Stimulated activated CD4-positive, alpha-beta T cell treated with anti-CD3 and anti-CD28 coated beads, Interleukin-1b, Interleukin-23, amount 100 ng/mL, for 1 hour (primary cell): ENCODE measurements at places on chromosomes 4 and X.

DNA sequence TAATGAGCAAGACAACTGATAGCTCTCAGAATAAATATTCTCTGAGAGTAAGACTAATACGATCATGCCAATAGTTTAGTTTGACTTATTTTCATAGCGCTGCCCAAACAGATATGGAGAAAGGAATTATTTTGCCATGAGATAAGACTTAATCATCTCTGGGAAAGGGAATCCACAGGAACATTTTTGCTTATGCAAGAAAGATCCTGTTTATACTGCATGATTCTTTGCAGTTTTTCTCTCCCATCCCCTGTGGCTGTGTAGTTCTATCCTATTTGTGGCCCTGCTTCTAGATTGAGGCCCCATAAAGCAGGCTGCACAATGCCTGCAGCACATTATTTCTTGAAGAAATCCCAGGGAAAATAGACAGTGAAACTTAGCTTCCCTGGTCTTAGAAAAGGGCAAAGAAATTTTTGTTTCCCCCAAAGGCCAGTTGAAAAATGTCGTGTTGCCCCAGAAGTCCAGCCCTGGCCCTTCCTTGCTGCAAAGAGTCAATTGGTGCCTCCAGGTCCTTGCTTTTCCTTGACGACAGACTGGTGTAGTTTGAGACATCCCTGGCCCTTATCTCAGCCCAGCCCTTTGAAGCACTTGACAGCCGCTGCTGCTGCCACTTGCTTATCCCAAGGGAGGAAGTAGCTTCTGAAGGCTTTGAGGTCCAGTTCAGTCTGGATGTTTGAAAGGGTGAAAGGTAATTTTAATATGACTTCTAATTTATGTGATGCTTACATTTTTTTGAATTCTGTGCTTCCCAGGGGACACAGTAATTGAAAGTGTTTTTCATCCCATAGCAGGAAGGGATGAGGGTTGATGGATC lies 45.0 kb upstream of the SH3RF1 start:
- DNase-seq, result no peak

- DNase-seq, result no peak
Measured at GRCh38 chr4:33649471-33649870, 2594.8 kb downstream of the ARAP2 start.

DNA sequence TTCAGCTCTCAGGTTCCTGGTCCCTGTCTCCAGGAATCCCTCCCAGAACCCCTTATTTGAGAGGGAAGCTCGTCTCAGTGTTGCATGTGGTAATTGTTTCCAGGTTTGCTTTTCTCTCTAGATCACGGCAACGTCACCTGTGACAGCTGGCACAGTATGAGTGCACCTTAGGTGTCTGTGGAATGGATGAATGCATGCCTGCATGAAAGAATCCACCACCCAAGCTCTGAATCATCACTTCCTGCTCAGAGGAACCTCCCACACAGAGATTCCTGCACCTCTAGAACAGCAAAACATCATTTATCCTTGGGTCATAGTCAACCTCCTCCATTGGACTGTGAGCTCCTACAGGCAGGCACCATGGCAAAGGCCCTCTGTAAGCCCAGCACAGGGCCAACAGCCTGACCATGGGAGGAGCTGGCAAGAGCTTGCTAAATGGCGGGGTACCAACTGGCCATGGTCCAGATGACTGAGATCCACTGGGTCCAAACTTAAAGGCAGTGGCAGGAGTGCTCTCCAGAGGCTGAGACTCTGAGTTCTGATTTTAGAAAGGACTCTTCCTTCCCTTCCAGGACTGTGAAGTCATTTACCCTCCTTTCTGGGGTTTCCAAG lies 116.2 kb downstream of the SLC2A9 start:
- DNase-seq, result no peak

DNA sequence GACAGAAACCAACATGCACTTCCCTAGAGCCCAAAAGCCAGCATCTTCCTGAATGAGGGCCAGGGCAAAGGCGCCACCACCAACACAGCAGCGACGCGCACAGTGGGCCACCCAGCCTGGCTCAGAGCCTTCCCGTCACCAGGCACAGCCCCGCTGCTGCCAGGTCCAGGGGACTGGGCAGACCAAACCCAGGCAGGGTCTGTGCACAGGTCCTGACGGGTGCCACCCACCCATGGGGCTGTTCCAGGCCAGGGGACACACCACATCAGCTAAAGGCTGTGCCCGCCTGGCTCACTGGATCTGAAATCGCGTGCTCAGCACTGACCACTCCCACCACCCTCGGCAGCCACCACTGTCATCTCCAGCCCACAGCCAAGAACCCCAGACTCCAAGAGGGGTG lies 13.8 kb downstream of the FAM53A start:
- no peak for DNase-seq

DNA sequence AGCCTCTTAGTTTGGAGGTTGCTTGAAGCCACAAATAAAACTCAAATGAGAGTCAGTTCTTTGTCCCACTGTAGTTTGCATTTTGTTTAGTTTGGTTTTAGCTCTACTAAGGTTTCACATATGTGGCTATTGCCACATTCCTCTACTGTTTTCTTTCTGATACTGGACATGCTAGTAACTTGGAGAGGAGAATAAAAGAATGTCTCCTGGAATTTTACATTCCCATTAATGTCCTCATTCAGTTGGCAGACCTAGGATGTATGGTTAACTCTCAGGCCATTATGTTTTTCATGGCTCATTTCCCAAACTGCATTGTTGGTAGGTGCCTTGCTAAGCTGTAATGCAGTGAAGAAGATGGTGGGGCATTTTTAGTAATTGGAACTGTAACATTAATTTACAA lies 29.9 kb downstream of the UPRT start:
- no peak for DNase-seq

GRCh38 chrX:100600340-100600739 lies 15.6 kb downstream of the TNMD start:
- DNase-seq, result no peak

DNA sequence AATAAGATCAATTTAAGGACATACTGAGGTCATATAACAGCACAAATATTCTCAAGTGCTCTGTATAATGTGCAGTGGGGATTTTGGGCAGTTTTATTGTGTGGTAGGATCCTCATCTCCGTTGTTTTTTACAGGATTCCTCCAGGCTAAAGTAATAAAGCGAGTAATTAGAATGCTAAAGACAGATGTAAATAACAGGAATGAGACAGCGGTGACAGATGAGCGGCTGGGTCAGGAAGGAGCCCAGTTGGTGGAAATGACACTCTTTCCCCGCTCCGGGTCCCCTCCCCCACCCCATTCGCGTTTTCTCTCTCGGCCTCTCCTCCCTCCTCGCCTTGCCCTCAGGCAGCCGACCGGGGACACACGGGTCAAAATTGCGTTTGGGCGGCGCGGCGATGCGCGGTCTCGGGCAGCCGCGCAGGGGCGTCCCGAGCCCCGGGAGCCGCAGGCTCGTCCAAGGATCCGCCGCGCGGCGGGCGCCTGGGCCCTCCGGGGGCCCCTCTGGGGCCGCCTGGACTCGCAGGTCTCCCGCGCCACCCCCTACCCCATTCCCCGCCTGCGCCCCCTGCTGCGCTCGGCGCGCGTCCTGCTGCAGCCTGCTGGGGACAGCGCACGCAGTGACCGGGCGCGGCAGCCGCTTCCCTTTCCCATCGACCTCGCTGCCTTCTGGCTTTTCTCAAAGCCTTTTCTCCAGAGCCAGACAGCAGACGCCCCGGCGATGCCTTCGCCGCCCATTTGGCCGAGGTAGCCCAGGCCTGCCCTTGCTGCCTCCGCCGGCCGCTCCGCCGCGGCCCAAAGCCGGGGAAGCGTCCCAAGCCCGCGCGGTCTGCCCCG lies 16.2 kb downstream of the POU4F2 start:
- DNase-seq, result no peak

- peak; percentile 52 for DNase-seq
Measured at GRCh38 chrX:107672955-107673378, 44.7 kb downstream of the PRPS1 start.

DNA sequence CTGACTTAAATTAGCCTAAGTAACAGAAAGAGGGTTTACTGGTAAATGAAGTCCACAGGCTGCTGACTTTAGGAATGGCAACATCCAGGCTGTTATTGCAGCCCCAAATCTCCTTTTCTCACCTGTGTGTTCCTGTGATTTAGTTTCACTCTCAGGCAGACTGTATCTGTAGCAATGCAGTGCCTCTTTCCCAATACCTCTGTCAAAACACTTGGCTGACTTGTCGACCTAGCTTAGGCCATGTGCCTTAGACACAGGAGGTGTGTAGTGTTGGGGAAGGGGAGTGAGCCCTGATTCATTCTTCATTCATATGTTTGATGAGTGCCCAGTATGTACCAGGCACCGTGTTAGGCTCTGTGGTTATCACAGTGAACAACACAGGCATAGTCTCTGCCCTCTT lies 46.9 kb downstream of the JADE3 start:
- no peak for DNase-seq

GRCh38 chr4:23981328-23981727 lies 91.5 kb upstream of the PPARGC1A start:
- no peak for DNase-seq

GRCh38 chr4:143585548-143585947 lies 72.0 kb downstream of the SMARCA5 start:
- DNase-seq, result no peak

- no peak for DNase-seq
Measured at GRCh38 chrX:32525234-32525633, 686.1 kb downstream of the DMD start.

DNA sequence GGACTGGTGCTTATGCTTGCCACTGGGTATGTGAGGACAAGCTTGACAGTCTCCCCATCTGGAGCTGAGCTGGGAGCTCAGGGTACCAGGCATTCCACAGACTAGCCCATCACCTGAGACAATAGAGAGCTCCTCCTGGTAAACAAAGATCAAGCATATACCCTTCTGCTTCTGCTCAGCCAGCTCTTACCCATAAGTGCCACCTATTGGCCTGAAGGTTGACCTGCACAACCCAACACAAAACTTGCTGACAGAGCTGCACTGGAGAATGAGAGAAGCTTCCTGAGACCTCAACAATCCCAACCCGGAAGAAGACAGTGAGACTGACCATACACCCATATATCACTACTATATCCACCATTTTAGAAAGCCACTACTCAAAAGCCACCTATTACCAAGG lies 1049.2 kb upstream of the INTU start:
- no peak for DNase-seq

DNA sequence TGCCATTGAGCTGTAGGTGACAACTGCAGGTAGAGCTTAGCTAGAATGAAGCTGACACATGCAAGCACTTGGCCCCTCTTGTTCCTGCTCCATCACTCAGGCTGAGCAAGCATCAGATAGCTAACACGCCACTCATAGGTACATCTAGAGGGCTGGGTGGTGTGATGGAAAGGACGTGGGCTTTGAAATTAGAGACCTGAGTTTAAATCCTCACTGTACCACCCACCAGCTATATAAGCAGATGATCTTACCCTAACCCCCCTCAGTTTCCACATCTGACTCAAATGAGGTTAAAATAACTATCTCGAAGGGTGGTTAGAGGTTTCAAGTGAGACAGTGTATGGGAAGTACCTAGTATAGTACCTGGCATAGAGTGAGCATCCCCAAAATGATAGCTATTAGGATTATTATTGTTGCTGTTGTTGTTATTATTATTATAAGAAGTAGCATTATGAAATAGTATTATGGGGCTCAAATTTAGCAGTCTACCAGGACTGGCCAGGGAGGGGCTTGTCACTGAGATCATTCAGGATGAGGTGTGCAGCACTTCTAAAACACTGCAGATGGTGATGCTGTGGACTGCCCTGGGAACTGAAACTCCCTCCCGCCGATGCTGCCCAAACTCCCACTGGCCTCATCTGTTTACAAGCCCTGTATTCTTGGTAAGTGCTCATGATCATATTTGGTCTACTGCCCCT lies 59.0 kb downstream of the REELD1 start:
- no peak for DNase-seq

DNA sequence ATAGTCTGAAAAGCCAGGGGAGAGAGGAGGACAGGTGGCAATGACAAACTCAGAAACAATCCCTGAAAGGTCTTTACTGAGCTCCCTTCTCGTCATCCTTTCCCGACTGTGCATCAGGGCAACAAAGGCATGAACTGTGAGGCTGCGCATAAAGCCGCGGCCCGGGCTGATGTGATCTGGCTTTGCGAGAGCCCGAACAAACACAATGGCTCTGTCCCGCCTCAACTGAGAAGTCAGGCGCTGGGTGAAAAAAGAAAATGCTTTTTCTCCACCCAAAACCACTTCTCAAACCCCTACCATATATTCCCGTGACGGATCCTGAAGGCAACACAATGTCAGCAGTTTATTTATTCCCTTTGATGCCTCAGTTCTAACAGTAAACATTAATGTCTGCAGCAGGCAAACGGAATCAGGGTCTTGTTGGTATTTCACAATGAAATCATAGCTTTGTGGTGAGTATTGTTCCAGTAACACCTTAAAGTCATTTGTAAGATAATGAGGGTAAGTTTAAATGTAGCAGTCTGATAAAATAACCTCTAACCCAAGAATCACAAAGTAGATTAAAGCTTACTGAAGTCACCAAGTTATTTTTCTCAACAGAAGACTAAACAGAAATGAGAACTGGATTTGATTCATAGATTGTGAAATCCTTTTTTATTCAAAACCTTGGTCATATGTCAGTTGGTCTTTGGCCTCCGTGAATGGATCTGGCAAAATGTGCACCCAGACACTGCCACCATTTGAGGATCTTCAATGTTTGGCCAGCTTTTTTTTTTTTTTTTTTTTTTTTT lies 67.4 kb downstream of the APBB2 start:
- no peak for DNase-seq

- no peak for DNase-seq
Measured at GRCh38 chrX:123873956-123874355, 14.1 kb downstream of the XIAP start.
